ENCODE measurements at places on chromosomes 5 and 9. TPM values are rescaled to one million over a fixed set of nuclear protein-coding genes. Genes with fewer than 3 reads are reported as not detected.

Gene SAP30L
- 15.4 TPM for total RNA-seq

Gene CDH12
- not detected for total RNA-seq

Gene ADAMTS2
- total RNA-seq = 112 TPM

Gene DOK3
- total RNA-seq = 2.1 TPM

Gene PCA3
- not detected for total RNA-seq

Gene WNK2
- not detected for total RNA-seq

Gene GRXCR2
- total RNA-seq = not detected

Gene NREP
- total RNA-seq = 15.5 TPM

Gene INSL6
- total RNA-seq = not detected

Gene DIMT1
- total RNA-seq = 21.0 TPM

Gene DIPK1B
- total RNA-seq = 9.2 TPM

Gene SLC1A1
- total RNA-seq = 16.2 TPM

Gene ANKRD31
- 0.05 TPM for total RNA-seq

Gene MAMDC2
- 0.81 TPM for total RNA-seq

Gene TRMT10B
- total RNA-seq = 5.3 TPM

Gene DBH
- not detected for total RNA-seq

Gene PCDHGB5
- 32.0 TPM for total RNA-seq

Gene GALNT10
- 35.7 TPM for total RNA-seq

Gene PCDHA10
- total RNA-seq = 0.59 TPM

Gene SERF1A
- total RNA-seq = 20.0 TPM

Gene KIF12
- not detected for total RNA-seq

Gene ACO1
- 75.0 TPM for total RNA-seq

Gene DTWD2
- total RNA-seq = 1.1 TPM

Gene FYB1
- 4.4 TPM for total RNA-seq

Gene COL23A1
- total RNA-seq = 0.75 TPM

Gene CA9
- 3.9 TPM for total RNA-seq

Gene TSSK1B
- total RNA-seq = 0.12 TPM

Gene HDHD3
- total RNA-seq = 10.0 TPM

Gene NMUR2
- not detected for total RNA-seq

Gene GABRA1
- not detected for total RNA-seq

Gene ADAMTSL2
- 5.8 TPM for total RNA-seq

Gene PRRT1B
- not detected for total RNA-seq

Gene CDHR2
- total RNA-seq = not detected

Gene WDR38
- not detected for total RNA-seq

Gene CTSV
- not detected for total RNA-seq

Gene PAEP
- total RNA-seq = not detected

Gene TAF11L10
- not detected for total RNA-seq

Gene MEIKIN
- not detected for total RNA-seq

Gene ZDHHC11B
- 0.31 TPM for total RNA-seq

Gene SHOC1
- total RNA-seq = not detected

Gene RPL12
- total RNA-seq = 2,165 TPM

Gene RASEF
- total RNA-seq = not detected

Gene CMBL
- total RNA-seq = 24.8 TPM

Gene PCDH1
- total RNA-seq = 4.9 TPM

Gene ANKRD18A
- not detected for total RNA-seq
